Aorta (tissue), 5 donors: ENCODE measurements at places on chromosomes 12 and 14.
A peak's percentile ranks its signal among the peaks of the same experiment; 100 is the strongest.

DNA sequence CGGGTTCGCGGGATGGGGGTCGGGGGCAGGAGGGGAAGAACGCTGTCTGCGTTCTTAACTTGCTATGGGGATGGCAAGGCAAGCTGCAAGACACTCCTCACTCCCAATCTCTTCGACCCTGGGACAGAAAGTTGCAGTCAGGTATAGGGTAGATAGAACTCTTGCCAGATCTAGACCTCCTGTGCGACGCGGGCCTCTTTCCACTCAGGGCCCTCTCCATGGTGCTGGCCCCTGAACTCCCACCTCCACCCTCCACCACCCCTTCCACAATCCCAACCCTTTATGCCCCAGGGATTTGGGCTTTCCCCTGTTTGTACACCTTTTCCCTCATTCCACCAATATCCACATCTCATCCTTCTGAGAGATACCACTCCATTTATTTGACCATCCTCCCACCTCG is 812 bp downstream of the NABP2 start:
- DNase-seq = no peak

DNA sequence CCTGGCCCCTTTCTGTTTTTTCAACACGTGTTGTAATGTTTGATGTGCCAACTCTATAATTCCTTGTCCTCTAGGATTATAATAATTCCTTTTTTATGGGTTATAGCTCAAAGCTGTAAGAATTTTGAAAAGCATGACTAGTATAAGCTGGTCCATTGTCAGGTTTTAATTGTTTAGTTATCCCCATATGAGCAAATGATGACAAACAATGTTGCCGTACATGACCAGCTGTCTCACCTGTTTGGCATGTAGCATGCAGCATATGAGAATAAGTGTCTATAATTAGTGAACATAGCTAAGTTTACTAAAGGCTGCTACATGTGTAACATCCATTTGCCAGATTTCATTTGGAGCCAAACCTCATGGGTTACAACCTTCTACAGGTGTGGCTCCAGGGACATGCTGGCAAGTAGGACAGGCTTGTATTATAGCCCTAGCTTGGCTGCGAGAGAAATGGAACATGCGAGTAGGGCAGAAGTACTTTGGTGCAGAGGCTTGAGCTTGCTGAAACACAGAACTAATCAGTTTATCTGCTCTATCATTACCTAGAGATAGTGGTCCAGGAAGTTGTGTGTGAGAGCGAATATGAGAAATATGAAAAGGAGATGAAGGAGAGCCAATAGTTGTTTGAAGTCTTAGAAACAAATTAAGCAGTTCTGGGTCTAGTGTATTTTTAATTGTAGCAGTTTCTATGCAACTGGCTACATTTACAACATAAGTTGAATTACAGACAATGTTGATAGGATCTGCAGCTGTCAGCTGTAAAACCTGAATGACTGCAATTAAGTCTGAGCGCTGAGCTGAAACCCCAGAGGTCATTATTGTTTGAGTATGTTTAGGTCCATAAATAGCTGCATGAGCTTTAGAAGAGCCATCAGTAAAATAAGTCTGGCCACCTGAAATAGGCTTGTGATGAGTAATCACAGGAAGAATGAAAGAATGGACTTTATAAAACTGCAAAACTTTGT is 22.6 kb upstream of the MAPKAPK5 start:
- no peak for DNase-seq

- no peak for DNase-seq
These were observed 43.8 kb upstream of the TSPAN11 start for GRCh38 chr12:30882706-30883105.

DNA sequence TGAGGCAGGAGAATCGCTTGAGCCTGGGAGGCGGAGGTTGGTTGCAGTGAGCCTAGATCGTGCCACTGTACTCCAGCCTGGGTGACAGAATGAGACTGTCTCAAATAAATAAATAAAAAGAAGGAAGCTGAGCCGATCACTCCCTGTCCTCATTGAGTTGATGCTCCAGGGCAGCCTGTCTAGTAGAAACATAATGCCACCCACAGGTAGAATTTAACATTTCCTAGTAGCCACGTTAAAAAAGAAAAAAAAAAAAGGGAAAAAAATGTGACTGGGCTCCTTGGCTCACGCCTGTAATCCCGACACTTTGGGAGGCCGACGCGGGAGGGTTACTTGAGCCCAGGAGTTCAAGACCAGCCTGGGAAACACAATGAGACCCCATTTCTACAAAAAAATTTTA is 135.7 kb downstream of the SCARB1 start:
- DNase-seq = no peak

DNA sequence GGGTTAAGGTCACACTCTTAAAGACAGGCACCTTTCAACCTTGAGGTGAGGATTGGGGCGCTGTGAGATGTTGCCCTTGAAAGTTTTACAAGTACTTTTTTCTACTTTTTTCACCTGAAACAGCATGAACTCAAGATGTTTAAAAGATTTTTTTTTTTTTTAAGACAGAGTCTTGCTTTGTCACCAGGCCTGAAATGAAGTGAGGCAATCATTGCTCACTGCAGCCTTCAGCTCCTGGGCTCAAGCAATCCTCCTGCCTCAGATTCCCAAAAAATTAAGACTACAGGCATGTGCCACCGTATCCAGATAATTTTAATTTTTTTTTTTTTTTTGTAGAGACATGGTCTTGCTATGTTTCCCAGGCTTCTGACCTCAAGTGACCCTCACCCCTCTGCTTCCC is 243.9 kb downstream of the DIO2 start:
- no peak for DNase-seq

DNA sequence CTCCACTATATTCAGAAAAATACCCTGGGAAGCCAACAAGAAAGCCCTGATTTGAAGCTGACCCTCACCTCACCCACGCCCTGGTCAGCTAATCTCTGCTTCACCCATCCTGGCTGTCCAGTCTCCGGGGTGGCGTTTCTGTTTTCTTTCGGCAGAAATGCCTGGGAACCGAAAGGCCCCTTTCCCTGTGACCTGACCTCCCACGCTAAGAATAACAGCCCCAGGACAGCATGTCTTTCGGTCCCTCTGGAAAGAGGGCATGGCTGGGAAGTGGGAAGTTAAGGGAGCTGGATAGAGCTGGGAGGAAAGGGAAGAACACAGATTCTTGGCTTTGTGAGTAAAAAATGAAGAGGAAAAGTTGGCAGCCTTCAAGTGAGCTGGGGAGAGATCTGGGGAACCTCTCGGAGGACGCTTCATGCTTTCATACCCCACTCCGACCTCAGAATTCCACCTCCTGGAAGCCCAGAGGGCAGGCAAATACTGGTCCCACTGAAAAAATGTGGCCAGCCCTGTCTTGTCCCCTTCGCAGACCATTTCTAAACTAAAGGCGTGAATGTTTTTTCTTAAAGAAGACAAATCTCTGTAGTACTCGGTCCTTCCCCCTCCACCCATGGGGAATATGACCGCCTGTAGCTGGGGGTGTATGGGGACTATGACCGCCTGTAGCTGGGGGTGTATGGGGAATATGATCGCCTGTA is 163.0 kb upstream of the FKBP4 start:
- peak; percentile 35 for DNase-seq

DNA sequence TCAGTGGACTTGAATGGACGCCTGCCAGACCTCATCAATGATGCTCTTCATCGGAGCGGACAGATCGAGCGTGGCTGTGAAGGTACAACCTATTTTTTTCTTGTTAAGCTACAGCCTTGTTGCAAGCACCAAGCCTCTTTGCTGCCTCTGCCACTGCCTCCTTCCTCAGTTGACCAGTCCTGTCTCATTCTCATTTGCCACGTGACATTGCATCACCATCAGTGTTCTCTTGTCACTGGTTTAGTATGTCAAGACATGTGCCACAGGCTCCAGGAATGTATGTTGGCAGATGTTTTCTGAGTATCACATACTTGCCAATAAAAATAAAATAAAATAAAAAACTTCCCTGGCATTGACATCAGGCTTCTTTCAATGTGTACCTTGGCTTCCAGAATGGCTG is 798.1 kb downstream of the NRXN3 start:
- DNase-seq = no peak

- DNase-seq = no peak
These were observed 125.5 kb downstream of the MDGA2 start for GRCh38 chr14:47549886-47550285.

DNA sequence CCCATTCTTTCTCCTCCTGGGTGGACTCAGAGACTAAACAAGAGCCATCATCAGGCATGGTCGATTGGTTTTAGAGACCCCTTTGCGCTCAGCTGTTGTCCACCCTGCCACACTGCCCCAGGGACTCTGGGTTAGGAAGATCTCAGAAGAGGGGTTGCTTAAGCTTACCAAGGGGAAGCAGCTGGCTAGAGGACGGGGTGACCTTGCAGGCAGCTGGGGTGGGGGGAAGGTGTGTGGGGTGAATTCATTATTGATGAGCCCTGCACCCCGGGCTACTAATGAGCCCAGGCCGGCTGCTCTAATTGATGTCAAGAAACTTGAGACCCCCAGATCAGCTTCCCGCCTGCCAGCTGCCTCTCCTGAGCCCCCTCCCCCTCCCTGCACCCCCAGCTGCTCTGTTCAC is 8.7 kb upstream of the ZNF385A start:
- no peak for DNase-seq

GRCh38 chr12:26204612-26205289 is 9.4 kb downstream of the SSPN start:
- DNase-seq = no peak

DNA sequence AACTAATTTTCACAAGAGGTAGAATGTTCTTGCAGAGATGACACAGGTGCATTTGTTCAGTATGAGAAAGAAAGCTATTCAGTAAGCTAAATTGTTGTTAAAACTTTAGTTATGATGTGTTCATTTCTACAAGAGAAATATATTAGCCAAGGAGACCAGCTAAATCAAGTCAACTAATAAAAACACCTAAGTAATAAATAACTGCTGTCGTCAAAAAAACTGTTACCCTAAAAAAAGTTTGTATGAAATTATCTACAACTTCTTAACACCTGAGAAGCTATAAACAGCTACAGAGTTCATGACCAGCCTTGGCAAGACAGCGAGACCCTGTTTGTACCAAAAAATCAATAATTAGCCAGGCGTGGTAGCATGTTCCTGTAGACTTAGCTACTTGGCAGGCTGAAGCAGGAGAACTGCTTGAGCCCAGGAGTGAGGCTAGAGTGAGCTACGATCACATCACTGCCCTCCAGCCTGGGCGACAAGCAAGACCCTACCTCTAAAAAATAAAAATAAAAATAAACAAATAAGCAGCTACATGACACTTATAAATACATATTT is 67.6 kb upstream of the AP4S1 start:
- DNase-seq = no peak

- DNase-seq = no peak
These were observed 4.3 kb upstream of the PIWIL1 start for GRCh38 chr12:130333341-130333740.

DNA sequence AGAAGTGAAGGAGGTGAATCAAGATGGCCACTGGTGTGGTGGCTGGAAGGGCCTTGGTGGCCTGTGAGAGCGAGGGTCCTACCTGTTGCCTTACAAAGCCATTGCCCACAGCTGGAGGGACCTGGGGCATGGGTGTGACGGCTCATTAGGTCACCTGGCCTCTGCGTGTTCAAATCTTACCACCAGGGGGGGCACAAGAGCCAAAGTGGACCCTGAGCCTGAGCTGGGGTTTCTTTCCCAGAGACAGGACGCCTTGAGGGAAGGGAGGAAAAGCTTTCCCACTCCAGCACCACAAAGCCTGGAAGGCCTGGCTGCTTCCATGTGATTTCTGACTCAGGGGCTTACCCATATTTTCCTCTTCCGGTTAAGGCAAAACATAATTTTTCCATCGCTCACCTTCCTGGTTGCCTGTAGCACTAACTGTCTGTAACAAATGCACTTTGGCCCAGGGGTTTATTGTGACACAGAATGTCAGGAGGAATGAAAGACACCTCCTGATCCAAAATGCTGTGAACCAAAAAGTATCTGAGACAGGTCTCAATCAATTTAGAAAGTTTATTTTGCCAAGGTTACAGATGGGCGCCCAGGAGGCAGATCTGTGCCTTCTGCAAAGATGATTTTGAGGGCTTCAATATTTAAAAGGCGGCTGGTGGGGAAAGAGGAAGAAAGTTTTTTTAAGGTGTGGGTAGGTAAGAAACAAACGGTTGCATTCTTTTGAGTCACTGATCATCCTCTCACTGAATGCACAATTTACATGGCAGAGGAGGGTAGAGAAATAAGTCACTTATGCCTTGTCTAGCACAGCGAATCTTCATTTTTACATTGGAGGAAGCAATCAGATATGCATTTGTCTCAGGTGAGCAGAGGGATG is 4.3 kb upstream of the CD9 start:
- DNase-seq = peak; percentile 93

DNA sequence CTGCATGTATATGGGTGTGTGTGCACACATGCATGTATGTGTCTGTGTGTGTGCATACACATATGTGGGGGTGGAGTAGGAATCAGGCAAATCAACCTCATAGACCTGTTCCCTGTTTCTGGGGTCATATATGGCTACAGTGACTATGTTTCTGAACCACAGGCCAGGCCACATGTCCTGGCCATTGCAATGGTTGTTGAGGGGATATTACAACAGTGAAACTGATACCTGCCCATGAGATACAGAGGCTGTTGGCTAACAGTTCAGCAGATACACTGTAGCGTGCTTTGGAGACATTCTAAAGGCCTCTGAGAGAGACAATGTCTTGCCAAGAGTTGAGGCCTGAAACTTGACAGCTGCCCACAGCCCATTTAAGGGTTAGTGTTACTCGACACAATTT is 47.3 kb upstream of the FOS start:
- no peak for DNase-seq

- DNase-seq = no peak
These were observed 219.1 kb downstream of the PHLDA1 start for GRCh38 chr12:75812271-75813018.

GRCh38 chr14:24659916-24660570 is 26.1 kb upstream of the GZMB start:
- no peak for DNase-seq

GRCh38 chr12:62190689-62191490 is 69.3 kb upstream of the USP15 start:
- DNase-seq = peak; percentile 78

DNA sequence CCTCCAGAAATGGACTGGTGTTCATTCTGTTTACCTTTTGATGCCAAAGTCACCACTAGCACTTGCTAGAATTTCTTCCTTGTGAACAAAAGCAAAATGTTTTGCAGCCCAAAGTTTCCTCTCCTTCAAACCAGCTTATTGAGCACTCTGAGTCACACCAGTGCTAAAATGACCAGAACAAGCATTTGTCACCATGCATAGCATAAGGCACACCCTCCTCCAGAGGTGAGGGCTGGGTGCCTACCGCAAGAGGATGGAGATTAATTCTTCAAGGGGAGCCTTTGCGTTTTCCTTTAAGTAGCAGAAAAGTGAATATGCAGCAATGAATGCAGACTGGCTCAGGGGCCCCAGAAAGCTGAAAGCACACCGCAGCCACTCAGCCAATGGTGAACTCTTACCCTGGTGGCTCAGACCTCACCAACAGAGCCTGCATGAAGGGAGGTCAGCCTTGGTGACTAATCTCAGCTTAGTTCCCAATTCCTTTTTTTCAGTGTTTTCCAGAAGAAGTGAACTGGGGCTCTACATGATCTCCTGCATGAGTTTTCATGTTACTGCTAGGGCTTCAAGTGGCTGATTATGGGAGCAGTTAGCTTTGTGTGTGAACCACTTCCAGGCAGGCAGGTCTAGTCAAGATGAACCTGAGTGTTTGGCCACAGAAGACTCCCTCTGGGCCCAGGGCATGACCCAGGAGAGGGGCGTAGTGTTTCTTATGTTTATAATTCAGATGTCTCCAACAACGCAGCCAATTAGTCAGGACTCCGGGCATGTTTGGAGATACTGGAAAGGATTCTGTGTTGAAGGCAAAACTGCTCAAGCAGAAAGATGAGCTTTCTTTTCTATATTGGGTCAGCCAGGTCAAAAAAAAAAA is 96.3 kb downstream of the PAX9 start:
- no peak for DNase-seq
